ENCODE measurements at places on chromosomes 5 and 9. TPM values are rescaled to one million over a fixed set of nuclear protein-coding genes. Genes with fewer than 3 reads are reported as not detected.
A peak's percentile ranks its signal among the peaks of the same experiment; 100 is the strongest.

SEPTIN8 gene
- total RNA-seq, result 23.4 TPM

ST8SIA4 gene
- total RNA-seq, result 48.2 TPM

ODF2 gene
- 33.4 TPM for total RNA-seq

DNA sequence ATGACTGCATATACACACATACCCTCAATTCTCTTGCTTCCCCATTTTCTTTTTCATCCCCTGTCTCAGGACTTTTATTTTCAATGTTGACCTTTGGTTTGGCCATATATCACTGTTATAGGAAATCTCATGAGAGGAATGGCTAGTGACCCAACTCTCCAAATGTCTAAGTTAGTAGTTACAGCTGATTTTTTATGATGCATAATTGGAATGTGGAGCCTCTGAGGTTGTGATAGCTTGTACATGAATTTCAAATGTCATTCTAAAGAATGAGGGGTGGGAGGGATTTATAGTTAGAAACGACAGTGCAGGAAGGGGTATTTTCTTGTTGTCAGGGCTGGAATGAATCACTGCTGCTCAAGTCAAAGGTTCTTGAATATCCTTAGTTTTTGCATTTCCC is 356.1 kb downstream of the NTRK2 start:
- DNase-seq, result no peak

GRCh38 chr5:57034201-57034916 is 82.4 kb upstream of the MIER3 start:
- DNase-seq, result no peak

DNA sequence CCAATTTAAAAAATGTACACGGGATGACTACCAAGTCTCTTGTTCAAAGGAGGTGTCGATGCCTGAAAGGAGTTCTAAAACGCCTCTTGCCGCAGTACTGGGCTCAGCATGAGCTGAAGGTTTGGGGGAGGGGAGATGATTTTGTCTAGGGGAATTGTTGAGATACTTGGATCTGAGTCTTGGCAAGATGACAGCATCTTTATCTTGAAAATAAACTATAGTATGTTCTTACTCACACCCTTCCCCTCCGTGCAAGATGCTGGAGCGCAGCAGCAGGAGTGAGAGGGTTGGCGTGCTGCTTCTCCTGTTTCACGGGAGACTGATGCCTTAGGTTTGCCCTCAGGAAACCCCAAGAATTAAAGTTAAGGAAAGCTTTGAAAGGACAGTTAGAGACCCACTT is 47.3 kb downstream of the FAM78A start:
- DNase-seq, result no peak

- DNase-seq, result no peak
These were observed 50.1 kb upstream of the SMAD5 start for GRCh38 chr5:136082390-136083193.

GRCh38 chr5:137836997-137837396 is 30.7 kb upstream of the MYOT start:
- no peak for DNase-seq

DNA sequence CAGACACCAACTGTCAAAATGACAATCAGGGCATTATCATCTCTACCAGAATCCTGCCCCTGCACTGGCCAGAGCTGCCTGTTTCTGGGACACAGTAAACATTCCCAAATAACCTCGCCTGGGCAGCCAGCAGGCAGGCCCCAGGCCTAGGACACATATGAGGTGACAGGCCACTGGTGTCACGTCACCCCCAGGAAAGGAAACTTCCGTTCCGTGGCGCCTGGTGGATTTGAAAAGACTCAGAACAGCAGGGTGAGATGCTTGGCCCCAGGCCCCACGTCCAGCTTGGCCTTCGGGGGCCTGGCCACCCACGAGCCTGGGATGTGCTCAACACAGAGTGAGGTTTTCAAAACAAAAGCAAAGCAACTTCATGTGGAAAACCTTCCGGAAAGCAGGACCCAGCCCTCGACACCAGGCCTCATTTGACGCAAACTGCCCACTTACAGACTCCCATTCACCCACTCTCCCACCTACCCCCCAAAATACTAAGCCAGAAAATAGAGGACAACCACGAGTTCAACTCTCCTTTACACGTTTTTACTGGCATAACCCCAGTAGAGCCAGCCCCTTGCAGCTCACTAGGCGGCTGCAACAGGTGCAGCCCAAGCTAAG is 1.2 kb downstream of the SEMA4D start:
- peak; percentile 87 for DNase-seq

GRCh38 chr5:5645198-5645597 is 222.7 kb downstream of the ICE1 start:
- no peak for DNase-seq

DNA sequence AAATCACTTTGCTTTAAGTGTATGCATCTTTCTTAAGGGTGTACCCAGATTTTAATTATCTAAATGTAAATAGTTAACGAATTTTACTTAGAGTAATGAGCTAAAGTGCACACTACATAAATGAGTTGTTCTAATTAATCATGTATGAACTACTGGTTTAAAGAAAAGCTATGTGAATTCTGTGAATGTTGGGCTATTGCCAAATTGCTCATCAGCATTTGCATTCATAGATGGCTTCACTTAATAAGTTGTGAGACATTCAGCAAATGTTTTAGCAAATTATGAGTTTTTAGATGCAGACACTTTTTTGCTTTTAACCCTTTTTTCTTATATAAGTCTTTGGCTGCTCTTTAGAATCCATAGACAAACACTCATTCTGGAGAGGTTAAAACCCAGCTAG is 175.7 kb downstream of the PBX3 start:
- DNase-seq, result no peak

DNA sequence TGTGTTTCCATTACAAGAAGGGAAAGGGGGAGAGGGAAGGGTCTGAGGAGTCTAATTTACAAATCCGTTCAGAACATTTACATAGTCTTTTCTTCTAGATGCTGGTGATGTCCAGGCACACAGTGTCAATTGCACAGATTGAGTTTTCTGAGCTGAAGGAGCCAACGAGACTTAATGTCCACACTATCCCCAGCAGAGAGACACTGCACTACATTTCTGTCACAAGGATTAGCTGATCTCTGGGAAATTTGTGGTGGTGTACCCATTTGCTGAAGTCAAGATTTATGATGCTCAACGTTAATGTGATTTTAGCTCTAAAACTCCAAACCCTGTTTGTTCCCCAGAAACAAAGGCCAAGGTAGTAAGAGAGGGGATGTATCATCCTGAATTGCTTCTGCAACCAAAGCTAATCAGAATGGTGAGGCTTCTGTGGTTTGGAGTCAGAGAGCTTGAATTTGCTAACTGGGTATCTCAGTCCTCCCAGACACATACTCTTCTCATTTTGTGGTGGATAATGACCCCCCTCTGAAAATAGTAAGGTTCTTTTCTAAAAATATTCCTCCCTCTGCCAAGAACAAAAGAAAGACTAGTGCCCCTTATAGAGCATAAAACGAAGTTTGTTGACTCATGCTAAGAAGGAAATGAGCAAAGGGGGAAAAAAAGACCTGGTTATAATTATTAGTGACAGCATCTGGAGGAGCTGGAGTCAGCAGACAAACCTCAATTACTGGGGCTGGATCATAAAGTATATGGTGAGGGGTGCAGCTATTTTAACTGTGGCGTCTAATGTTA is 416.9 kb downstream of the PSAT1 start:
- DNase-seq, result no peak

DNA sequence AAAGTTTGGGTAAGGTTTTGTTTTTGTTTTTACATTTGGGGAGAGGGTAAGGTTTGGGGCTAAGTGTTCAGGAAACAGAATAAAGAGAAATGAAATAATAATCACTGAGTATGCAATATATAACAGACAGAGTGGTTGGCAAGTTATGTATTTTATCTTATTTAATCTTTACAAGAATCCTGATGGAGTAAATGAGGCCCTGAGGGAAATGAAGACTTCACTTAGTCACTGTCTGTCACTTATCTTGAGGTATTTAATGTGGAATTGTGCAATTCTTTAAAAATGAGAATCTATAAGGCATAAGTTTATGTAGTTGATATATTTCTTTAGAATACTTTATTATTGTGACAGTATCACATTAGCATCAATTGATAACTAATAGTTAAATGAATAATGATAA is 48.1 kb downstream of the TEK start:
- no peak for DNase-seq
